ENCODE measurements at places on chromosomes 5 and 9.

- DNase-seq: peak; percentile 93
Observed at GRCh38 chr5:75611311-75612225, at the start of gene ANKDD1B. TSS of gene ANKDD1B (plus strand) at chr5:75611453. CDS start at chr5:75611635, 182 bp downstream.

- peak; percentile 80 for DNase-seq
Observed at GRCh38 chr5:62509806-62510205, 68.8 kb upstream of the LRRC70 start.

GRCh38 chr5:126851501-126852011 is 74.6 kb downstream of the LMNB1 start:
- DNase-seq: no peak

DNA sequence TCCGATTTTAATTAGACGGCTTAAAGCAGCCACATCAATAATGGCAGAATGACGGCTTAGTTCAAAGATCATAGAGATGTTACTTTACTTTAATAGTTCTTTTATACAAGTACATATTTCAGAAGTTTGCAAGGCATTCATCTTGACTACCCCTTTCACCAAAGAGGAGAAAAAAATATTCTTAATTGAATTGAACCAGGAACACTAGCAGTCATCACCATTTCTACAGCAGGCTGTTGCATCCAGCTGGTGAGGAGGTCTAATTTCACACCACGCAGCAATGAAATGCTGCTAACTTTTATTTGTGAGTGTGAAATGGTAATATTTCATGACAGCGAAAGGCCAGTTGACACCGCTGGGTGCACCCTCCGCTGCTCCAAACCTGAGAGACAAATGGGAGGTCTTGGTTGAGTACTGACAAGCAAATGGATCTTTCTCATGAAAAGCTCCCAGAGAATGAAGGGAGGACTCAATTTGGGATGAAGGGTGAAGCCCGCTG is 322.2 kb downstream of the GLIS3 start:
- DNase-seq: no peak

DNA sequence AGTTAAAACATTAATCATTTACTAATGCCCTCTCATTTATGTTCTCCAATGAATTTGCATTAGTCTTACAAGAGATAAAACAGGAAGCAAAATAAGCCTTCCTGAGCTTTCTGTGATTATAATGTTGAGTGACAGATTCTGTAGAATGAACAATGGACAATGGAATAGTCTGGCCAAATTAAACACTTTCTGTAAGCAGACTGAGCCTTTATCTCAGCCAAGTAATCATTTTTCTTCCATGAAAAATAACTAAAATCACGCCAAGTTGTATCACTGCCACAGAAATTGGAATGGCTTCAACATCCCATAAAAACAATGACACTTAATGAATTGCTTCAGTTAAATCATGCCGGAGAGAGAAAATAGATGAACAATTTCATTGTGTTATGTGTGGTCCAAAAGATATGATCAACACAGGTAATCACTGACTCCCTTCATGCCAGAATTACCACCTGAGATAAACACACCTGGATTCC is 63.0 kb downstream of the TSSK1B start:
- DNase-seq: no peak

DNA sequence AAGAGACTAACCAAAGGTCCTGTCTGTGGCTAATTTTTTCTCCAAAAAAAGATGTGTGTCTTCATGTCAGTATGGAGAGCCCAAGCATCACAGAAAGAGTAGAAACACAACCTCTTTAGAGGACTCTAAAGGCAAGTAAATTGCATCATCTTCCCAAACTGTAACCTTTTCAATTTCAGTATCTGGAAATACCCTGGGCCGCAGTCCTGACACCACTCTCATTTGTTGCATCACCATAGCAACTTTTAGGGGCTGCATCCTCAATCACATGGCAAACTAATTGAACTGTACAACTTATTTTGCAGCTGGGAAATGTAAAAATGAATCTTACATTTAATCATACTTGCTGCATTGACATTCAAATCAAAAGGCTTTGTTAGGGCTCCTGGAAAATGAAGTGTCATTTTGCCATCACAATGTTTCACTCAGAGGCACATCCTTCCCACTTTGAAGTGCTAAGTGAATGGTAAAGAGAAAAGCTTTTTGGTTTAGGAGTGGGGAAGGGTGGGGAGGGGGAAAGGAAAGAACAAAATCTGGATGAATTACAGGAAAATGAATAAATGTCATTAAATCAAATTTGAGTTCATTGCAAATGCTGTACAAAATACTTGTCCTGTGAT is 60.6 kb upstream of the GRIA1 start:
- no peak for DNase-seq

GRCh38 chr5:55650386-55650785 is 61.7 kb downstream of the SLC38A9 start:
- peak; percentile 63 for DNase-seq

DNA sequence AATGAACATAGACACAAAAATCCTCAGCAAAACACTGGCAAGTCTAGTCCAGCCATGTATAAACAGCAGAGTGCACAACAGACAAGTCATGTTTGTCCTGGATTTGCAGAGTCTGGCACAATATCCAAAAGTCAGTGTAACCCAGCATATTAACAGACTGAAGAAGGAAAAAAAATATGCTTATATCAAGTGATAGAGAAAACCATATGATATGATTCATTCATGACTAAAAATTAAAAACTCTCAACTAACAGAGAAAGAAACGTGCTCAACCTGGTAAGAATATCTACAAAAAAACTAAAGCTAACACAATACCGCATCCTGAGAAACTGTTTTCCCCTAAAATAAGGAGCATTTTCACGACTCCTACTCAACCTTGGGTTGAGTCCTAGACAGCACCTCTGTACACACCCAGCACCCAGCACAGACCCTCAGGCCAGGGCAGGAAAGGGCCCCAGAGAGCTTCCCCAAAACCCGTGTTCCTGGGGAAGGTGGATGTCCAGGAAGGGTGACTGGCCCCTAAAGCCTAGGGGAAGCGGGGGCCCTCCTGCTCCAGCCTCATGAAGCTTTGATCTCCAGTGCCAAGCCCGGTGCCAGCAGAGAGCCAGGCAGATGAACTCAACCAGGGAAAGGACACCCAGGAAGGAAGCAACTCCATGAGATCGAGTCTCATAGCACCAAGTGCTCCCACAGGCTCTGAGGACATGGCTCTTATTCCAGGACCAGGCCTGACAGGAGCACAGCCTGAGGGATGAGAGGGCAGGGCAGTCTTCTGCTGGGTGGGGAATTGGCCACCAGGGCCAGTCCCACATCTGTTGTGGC is 38.9 kb downstream of the ADAMTS2 start:
- DNase-seq: no peak

- no peak for DNase-seq
Observed at GRCh38 chr9:22170990-22171670, 162.0 kb upstream of the CDKN2B start.

DNA sequence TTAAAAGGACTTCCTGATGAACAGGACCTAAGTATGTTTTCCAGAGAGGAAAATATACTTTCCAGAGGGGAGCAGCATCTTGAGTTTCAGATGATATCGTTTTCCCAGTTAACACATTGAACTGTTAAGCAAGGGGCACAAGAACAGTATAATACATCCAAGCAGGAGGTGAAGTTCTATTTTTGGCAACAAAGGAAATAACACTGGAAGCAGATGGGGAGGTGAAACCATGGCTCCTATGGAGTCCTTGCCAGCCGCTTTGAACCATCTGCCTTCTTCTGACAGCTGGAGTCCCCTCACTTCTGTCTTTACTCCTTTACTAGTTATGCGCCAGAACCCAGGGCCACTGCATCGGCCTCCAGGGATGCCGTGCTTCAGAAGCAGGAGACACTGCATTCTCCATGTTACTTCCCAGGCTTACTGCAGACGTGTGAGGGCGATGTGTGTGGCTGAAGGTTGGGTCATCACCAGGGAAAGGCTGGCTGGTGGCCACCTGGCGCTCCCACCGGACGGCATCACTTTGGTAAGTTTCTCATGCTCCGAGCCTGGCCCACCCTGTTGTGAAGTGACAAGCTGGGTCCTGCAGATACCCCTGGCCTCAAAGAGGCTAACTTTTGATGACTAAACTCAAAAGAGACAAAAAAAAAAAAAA is 77.8 kb downstream of the TTLL11 start:
- no peak for DNase-seq

DNA sequence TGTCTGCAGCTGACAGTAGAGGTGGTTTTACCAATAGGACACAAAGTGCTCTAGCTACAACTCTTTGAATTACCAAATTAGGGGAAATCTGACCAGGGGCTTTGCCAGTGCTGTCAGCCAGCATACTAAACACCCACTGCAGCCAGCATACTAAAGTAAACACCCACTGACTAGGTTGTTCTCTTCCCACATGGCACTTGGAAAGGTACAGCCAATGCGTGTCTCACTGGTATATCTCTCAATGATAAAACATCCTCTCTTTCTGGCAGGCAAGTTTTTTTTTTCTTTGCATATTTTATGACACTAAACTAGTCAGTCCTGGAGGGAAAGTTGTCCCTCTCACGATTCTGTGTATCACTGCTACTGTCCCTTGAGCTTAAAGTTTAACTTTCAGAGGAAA is 216.1 kb downstream of the TLE1 start:
- DNase-seq: no peak

GRCh38 chr9:136793086-136793946 is 2.2 kb downstream of the TMEM141 start:
- DNase-seq: no peak

DNA sequence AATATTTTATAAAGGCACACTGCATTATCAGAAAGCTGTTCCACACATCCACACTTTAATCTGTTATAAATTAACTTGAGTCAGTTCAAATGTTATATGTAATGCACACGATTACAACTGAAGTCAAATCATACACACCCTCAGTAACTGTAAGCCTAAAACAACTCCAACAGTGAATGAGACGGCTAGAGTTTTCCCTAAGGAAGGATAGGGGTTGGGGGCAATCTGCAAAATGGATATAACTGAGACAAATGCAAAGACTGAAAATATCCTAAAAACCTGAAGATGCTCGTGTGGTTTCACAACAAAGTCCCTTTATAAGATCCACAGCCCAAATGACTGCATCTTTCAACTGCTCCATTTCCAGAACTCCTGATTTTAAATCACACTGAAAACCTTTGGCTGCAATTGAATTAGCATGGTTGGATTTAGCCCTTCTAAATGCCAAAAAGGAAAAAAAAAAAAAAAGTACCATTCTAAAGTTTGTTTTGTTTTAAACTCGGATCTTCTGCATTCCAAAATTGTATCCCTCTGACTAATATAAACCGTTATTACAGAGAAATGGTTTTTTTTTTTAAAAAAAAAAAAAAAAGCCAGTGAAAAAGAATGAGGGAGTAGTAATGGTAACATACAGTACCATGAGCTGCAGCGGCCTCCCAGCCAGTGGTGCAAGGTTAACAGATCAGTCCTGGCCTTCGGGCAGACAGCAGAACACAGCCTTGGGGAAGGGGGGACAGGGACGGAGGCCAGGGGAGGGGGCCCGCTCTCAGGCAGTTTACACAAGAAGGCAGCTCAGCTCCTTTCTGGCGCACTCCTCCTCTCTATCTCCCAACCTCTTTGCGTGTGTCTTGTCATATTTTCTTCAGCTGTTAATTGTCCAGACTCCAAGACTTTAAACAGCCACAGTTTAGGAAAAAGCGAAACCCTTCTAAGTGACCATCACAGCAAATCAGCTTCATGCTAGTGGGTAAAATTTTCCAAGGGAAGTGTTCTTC is 166.1 kb downstream of the BNC2 start:
- DNase-seq: peak; percentile 83

DNA sequence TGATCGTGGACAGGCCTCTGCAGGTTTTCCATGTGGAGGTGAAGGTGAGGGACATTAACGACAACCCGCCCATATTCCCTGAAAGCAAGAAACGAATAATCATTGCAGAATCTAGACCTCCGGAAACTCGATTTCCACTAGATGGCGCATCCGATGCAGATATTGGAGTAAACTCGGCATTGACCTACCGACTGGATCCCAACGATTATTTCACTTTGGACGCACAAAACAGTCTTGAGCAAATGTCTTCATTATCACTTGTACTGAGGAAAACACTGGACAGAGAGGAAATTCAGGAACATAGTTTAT is 621 bp downstream of the PCDHA13 start:
- DNase-seq: no peak

DNA sequence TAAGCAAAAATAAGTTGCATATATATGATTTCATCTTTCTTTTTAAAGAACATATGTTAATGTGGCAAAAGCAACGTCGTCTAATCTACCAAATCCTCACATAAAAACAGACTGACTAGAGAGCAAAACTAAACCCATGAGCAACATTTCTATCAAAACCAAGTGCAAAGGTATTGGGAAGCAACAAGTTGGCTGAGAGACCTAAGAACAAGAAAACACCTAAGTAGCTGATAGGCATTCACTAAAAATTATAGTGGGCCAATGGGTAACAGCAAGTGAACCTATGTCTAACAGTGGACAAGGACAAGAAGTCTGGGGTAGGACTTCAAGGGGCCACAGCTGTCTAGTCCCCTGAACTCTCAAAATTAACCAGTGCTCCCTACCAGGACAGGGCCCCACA is 130.1 kb downstream of the SIL1 start:
- DNase-seq: no peak

DNA sequence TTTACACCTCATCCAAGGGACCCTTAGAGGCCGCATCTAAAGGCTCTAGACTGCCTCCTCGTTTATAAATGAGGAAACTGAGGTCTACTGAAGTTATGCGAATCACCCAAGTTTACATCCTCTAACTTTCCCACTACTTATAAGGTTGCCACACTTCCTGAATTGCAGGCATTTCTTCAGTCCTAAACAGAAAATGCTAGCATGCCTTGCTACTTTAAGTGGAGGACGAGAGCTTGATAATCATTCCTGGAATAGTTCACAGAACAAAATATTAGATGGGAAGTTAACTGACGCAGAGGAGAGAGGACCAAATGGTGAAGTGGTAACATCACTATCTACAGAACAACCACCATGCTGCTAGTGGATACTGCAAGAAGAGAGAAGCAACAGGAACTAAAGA is 85.8 kb downstream of the GNAQ start:
- DNase-seq: no peak

GRCh38 chr9:83544002-83544698 is 5.9 kb upstream of the FRMD3 start:
- peak; percentile 34 for DNase-seq

DNA sequence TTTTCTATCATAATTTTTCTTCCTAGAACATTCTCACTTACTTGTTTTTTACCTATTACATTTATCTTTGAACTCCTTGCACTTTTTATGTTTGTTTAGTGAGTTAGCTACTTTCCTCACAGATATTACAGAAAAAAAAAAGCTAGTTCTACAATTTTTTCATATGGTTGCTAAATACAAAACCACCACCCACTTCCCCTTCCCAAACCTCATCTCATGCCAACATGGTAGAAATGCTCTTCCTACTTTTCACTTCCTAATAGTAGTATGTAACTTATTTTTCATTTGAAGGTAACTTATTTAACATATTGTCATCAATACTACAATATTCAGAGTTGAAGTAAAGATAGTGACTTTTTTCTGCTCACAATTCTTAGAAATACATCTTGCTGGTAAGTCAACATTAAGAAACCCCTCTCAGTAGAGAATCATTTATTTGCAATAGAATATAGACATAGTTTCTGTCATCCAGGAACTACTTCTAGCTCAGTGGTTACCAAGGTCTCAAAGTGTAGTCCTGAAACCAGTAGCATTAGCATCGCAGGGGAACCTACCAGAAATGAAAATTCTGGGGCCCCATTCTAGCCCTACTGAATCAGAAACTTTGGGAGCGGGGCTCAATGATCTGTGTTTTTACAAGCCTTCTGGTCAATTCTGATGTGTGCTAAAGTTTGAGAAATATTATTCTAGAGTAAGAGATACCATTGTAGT is 1124.6 kb downstream of the DTWD2 start:
- no peak for DNase-seq

GRCh38 chr5:157370967-157371366 is 89.0 kb upstream of the NIPAL4 start:
- DNase-seq: no peak

- no peak for DNase-seq
Observed at GRCh38 chr5:26942481-26942880, 95.9 kb downstream of the CDH9 start.

GRCh38 chr5:134585966-134586365 is 46.7 kb downstream of the SAR1B start:
- no peak for DNase-seq

Measured in lung (tissue), 17 donors.